ENCODE measurements at places on chromosomes 16 and 17. TPM values are rescaled to one million over a fixed set of nuclear protein-coding genes. Genes with fewer than 3 reads are reported as not detected.

DNA sequence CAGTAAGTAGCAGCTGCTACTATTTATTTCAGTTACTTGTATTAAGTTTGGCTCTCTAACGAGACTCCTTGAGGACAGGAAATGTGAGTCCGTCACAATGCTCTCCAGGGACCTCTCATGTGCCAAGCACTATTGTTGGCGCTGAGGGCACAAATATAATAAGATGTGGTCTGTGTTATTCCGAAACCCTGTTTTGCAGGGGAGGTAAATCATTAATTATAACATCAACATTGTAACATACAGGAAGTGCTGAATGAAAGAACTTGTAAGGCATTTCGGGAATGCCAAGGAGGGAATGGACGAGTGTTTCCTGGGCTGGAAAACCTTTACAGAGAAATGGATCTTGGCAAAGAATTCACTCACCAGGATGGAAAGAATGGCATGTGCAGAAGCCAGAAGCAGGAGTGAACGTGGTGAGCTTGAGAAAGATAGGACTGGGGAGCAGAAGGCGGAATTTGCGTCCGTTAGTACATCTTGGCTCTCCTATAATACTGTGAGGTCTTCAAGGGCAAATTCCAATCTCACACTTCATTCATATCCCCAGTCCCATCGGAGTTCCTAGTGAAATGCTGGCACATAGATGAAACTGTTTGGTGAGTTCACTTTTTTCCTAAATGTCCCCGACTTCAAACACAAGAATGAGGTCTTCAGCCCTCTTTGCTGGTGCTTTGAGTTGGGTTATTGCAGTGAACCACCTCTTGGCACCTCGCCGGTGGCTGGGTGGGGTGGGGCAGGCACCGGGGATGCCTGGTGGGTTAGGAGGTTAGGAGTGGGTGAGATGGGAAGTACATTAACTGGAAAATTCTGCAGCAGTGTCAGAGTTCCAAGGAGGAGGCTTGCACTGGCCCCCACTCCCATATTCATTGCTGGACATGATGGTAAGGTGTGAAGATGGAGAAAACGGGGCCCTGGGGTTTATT, 11.5 kb downstream of the TAC4 start:
- peaks cover 29% of the 10 kb centered on the region for H3K4me1 ChIP-seq
- peaks cover 2% of the 10 kb centered on the region for H3K36me3 ChIP-seq
- no peaks in the 10 kb centered on the region for H3K27me3 ChIP-seq
- peak overlapping the region; percentile 78 for H3K27ac ChIP-seq
- no peak overlapping the region for H3K4me3 ChIP-seq

GRCh38 chr17:18025945-18026776, 12.8 kb downstream of the ATPAF2 start:
- H3K27ac ChIP-seq, result no peak overlapping the region
- no peaks in the 10 kb centered on the region for H3K27me3 ChIP-seq
- no peaks in the 10 kb centered on the region for H3K4me1 ChIP-seq
- DNase-seq, result no peak

- no peak overlapping the region for H3K27ac ChIP-seq
- no peaks in the 10 kb centered on the region for H3K27me3 ChIP-seq
- DNase-seq, result no peak
- H3K4me3 ChIP-seq, result no peak overlapping the region
- no peaks in the 10 kb centered on the region for H3K36me3 ChIP-seq
Measured at GRCh38 chr17:6506679-6507231, 49.6 kb downstream of the PITPNM3 start.

DNA sequence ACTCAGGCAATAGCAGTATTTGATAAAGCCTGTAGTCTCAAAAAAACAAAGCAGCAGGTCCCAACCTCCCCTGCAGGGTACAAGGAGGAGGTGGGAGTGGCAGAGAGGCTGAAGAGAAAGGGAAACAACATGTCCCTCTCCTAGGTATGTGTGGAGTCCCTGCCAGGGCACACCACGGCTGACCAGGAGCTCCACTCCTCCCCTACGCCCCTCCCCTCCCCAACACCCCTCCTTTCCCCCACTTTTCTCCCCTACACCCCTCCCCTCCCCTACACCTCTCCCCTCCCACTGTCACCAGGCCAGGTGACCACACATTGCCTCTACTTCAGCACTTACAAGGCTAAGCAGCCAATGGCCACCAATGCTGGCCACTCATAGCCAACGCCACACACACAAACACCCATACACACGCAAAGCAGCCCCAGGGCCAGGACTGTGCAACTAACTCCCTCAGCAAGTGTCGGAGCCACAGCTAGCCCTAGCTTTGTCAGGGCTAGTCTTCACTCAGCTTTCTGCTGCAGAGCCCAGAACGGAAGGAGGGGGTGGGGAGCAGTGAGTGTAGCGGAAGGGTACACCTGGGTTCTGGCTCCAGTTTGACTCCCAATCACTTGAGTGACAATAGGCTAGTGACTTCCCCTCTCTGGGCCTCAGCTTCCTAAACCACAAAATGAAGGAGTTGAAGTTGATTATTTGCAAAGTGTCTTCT, 8.2 kb downstream of the CAVIN1 start:
- H3K27me3 ChIP-seq, result no peaks in the 10 kb centered on the region
- no peak overlapping the region for H3K4me3 ChIP-seq
- no peak for DNase-seq
- H3K4me1 ChIP-seq, result no peaks in the 10 kb centered on the region
- H3K36me3 ChIP-seq, result 0 out of 2 replicates have a peak, but pooled peaks cover 1% of the 10 kb centered on the region

DNA sequence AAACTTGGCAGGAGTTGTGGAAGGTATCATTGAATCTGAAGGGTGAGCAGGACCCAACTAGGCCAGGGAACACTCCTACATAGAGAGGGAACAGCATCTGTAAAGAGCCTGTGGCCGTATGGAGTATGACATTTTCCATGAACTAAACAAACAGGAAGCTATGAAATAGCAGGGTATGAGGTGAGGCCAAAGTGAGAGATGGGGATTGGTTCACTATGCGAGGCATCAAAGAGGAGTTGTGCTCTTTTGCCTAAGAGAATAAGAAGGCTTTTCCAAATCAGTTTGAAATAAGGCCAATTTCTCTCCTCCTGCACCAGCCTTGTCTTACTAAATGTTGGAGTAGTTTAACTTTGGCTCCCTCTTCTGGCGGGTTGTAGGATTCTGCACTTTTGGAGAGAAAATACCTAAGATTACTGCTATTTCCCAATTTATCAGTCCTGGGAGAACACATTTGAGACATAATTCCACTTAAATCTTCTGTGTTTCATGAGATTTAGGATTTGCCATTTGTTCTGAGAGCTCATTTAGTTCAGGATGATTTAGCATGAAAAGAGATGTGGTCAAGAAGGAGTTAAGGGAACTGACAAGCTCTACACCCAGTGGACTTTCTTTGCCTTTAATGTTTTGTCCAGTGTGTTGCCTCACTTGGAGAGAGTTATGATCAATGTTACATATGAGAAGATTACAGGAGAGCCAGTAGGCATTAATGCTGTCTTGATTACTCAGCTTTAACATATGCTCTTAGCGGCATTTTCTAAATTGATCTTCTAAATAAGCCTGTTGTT, 55.4 kb downstream of the TNRC6C start:
- H3K36me3 ChIP-seq, result no peaks in the 10 kb centered on the region
- no peaks in the 10 kb centered on the region for H3K4me1 ChIP-seq
- H3K27me3 ChIP-seq, result no peaks in the 10 kb centered on the region
- H3K4me3 ChIP-seq, result no peak overlapping the region
- no peak overlapping the region for H3K27ac ChIP-seq

DNA sequence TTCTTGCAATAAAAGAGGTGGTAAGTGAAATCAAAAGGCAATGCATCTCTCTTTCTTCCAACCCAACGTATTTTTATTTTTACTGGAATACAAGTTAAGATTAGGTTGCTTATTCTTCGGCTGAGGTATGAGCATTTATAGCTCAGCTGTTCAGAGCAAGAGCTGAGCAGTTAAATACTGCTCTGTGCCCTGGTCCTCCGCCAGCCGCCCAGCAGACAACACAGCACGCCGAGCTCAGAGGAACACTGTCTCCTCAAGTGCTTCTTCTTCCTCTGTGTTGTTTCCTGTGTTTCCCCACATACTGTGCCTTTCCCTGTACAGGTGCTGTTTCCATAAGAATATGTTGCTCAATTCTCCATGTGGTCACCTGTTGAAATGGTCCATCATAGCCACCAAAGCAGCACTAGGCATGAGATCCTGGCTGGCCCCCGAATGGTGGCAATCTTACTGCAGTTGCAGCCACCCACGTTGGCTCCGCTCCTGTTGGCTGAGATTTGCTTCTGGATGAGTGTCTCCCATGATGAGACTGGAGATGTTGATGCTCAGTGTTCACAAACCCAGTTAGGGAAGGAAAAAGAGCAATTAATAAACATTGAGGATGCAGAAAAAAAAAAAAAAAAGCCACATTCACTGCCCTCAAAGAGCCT, 515.3 kb downstream of the GRIN2A start:
- H3K27ac ChIP-seq, result no peak overlapping the region
- no peaks in the 10 kb centered on the region for H3K36me3 ChIP-seq
- no peaks in the 10 kb centered on the region for H3K27me3 ChIP-seq
- H3K4me3 ChIP-seq, result no peak overlapping the region
- no peak for DNase-seq

GRCh38 chr17:69760562-69760961, 314.5 kb upstream of the KCNJ16 start:
- DNase-seq, result no peak
- H3K4me3 ChIP-seq, result no peak overlapping the region
- no peaks in the 10 kb centered on the region for H3K27me3 ChIP-seq
- H3K36me3 ChIP-seq, result no peaks in the 10 kb centered on the region

The NTN1 gene
- 0.86 TPM for total RNA-seq

The FBXW10 gene
- total RNA-seq, result 0.11 TPM
